Kasumi-1 (cell line): ENCODE measurements at places on chromosomes 3 and 15.

DNA sequence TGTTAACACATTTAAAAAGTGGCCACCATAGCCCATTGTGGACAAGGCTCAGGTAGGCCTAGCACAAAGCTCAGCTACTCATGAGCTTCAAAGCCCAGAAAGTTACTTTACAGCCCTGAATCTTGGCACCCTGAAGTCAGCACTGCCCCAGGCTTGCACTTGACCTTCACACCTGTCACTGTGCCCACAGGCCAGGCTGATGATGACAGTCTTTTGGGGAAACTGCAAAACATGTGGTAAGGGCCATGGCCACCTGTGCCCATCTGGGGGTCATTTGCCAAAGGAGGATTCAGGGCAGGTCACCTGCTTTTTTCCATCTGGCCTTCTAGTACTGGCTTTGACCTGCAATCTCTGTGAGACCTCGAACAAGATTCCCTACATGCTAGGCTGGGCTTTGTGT lies 11.0 kb downstream of the CHDH start:
- no peak for DNase-seq

GRCh38 chr15:38545179-38545578 lies 19.4 kb downstream of the RASGRP1 start:
- DNase-seq = no peak

DNA sequence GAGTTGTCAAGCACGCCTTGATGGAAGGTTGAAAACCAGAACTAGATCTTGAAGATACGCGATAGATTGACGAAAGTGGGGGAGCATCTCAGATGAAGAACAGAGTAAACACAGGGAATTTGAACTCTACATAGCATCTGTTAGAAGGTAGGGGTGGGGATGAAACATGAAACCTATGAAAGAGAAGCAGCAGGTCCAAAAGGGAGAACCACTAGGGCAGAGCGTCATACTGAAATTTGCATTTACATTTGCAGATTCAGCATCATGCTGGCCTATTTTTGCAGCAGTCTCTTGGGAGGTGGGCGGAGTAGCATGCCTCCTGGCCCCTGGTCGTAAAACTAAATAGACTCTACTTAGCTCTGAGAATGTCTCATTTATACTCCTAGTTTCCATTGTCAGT lies 46.1 kb upstream of the RASGRP1 start:
- no peak for DNase-seq

- DNase-seq = no peak
Measured at GRCh38 chr15:89385596-89386331, 51.1 kb upstream of the POLG start.

GRCh38 chr3:49794431-49794830 lies 5.2 kb downstream of the CDHR4 start:
- no peak for DNase-seq

DNA sequence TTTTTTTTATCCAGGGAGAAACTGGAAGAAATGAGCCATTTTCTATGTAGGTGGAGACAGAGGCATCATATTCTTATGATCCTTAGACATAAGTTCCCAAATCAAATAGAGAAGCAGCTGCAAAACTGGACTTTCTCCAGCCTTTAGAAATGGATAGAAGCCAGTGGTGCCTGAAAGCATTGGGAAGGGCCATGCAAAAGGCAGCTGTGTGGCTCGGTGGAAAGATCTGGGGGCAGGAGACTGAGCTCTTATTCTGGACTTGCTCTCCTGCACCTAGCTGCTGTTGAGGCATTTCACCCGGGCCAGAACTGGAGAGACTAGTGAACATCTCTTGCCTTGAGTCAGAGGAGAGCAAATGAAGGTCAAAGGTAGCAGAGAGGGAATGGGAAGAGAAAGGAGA lies 73.1 kb downstream of the TFG start:
- no peak for DNase-seq
